Fibroblast of skin of right biceps (primary cell): ENCODE measurements at places on chromosomes 11 and 22.
A peak's percentile ranks its signal among the peaks of the same experiment; 100 is the strongest.

GRCh38 chr11:70548976-70549375 lies 150.6 kb downstream of the CTTN start:
- no peak for DNase-seq

DNA sequence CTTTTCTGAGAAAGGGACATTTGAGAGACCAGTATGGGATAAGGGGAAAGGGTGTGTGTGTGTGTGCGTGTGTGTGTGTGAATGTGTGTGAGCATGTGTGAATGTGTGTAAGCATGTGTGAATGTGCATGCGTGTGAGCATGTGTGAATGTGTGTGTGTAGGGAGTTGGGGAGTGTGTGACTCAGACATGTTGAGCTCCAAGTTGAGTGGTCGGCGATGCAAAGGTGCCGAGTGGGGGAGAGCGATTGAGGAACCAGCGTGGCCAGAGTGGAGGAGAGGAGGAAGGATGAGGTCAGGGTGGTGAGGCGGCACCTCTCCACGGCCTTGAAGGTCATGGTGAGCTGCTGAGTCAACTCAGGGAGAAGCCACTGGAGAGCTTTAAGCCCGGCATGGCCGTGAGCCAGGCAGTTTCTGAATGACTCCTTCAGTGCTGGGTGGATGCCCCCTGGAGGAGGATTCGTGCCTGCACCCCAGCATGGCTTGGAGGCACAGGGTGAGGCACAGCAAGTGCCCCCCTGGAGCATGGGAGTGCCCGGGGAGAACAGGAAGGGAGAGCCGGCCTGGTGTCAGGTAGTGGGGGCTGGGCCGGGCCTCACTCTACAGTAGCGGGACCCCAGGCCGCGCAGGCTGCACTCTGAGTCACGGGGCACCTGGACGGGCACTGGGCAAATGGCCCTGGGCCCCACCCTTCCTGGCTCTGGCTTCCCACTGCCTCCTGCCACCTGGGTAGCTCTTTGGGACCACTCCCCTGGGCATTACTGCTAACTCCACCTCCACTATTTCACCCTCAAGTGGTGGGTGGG lies 8.2 kb upstream of the CCDC88B start:
- DNase-seq, result peak; percentile 83

DNA sequence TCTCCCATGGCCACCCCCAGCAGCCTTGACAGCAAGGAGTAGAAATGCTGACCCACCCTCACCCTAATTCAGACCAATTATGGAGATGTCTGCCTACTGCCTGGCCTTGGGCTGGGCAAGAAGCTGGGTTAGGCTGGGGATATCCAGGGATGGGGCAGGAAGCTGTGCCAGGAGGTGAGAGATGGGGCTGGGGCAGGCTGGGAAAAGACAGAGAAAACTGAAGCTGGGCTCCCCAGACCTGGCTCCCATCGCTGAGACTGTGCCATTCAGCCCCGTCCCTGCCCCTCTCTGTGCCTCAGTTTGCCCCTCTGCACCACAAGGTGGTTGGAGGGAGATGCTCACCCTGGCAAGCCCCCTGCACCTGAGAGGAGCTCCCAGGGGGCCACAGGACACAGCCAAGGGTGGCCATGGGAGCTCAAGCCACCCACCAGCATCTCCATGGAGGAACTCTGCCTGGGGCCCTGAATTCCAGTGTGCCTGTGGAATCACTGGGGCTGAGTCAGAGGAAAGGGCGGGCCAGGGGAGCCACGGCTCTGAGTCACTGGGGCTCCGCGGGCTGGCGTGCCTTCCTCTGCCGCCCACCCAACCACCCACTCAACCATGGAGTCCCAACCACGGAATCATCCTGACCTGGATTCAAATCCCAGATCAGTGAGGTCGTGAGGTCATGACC lies 6.0 kb upstream of the CARD10 start:
- DNase-seq, result peak; percentile 90

- DNase-seq, result no peak
Observed at GRCh38 chr22:28801845-28802594, 1.7 kb upstream of the XBP1 start.

- DNase-seq, result peak; percentile 10
Observed at GRCh38 chr11:121467965-121468364, 15.2 kb upstream of the SORL1-AS1 start.

DNA sequence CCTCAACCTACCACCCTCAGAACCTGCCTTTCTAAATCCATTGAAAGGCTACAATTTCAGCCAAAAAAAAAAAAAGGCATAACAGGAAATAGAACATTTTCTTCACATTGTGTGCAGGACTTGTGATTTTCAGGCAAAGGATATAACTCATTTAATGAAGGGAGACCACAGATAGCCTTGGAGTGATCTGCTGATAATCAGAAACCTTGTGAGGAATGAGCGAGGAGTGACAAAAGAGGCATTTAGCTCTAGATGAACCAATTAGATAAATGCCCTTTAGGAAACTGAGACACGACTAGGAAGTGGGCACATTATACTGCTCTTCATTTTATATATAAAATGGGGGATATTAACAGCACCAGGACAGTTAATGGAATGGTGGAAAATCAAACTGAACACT lies 216.5 kb upstream of the GRIA4 start:
- DNase-seq, result no peak

- peak; percentile 61 for DNase-seq
Observed at GRCh38 chr11:75029836-75030631, 41.3 kb downstream of the NEU3 start.

DNA sequence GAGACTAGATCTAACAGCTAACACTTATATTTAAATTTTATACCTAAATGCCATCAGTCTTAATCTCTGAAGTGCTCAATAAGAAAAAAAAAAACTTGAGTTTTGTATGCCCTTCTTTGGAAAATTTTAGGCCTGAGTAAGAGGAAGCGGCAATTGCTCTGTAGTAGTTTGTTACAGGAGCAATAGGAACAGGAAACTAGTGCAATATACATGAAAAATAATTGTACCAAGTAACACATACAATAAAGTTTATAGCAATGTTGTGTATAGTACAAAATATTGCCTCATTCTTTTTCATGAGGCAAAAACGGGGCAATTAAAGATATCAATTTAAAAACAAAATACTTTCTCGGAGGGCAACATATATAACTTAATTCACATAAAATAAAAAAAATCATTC lies 19.7 kb downstream of the OR5AK2 start:
- no peak for DNase-seq

DNA sequence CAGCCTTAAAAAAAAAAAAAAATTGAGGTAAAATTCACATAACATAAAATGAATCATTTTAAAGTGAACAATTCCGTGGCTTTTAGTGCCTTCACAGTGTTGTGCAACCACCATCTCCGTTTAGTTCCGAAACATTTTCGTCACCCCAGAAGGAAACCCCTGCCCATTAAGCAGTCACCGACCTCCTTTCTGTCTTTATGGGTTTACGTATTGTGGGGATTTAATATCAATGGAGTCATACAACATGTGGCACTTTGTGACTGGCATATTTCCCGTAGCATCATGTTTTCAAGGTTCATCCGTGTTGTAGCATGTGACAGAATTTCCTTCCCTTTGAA lies 65.5 kb downstream of the BCR start:
- DNase-seq, result peak; percentile 26

DNA sequence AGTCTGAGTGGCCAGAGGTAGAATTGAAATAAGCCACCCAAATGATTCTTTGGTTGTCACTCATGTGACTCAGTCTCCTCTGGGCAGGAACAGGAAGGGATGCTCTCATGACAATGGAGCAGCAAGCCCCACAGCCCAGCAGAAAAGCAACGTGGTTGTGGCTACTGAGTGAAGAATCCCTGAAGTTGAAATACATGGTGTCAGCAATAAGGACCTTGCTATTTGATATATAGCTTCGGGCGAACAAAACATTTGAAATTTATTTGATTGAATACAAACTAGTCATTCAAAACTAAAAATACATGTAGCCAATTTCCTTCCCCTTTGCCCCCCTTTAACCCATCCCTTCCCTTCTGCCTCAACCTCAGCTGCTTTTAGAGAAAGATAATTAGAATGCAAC lies 14.5 kb upstream of the DTX4 start:
- no peak for DNase-seq

DNA sequence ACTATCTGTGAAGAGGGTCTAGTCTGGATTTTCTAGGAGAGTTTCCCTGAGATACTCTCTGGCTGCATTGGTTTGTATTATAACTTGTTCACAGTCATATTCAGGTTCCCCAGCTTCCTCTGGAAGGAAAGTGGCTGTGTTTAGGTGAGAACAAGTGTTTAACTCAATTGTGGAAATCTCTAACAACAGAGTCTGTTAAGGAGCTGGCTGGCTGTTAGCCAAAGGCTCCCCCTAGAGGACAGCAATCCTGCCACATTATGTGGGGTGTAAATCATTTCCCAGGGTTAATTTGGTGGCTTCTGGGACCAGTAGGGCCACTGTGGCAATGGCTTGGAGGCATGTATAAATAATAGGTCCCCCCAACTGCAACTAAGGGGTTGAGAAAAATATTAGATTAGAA lies 18.4 kb downstream of the MS4A6E start:
- DNase-seq, result no peak

DNA sequence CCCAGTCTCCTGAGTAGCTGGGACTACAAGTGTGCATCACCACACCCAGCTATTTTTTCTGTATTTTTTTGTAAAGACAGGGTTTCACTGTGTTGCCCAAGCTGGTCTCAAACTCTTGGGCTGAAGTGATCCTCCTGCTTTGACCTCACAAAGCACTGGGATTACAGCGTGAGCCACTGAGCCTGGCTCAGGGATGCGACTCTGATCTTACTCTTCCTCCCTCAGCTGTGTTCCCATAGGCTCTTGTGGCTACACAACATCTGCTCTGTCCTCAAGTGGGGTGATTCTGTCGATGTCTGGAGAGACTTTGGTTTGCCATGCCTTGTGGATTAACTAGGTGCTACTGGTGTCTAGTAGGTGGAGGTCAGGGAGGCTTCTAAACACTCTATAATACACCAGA lies 127.0 kb upstream of the SERPIND1 start:
- DNase-seq, result no peak

DNA sequence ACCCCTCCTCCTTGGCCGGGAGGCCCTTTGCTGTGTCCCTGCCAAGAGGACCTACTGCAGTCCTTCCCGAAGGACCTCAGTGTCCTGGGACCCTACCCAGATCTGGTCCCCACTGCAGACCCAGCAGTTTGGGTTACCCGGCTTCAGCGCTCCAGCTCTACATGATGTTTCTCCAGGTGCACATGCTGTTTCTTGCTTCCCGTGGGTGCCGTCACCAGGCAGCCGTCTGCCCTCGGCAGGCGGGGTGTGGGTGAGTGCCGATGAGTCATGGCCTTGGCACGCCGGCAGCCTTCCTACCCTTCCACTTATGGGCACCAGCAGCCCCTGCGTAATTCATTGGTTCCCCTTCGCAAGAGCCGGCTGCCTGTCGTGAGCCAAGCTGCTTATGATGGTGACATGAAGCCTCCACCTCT lies 101.8 kb downstream of the BCR start:
- DNase-seq, result peak; percentile 8

GRCh38 chr22:32413719-32414118 lies 1.7 kb upstream of the RTCB start:
- DNase-seq, result peak; percentile 10

- DNase-seq, result no peak
Observed at GRCh38 chr11:77188633-77189491, 60.8 kb downstream of the MYO7A start.

DNA sequence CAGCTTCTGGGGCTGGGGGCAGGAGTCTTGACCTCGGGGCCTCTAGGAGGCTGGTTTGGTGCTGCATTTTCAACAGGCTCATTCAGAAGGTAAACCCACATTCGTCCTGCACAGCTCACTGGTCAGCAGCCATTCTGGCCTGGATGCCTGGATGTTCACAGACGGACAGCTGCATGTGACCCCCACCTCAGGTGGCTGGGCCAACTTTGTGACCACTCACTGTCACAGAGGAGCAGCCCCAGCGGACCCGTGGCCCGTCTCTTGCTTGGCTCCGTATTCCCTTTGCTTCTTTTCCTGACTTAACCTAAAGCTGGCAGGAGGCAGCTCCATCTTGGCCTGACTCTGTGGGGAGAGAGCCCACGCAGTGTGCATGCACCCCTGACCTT lies 8.2 kb downstream of the DGCR8 start:
- DNase-seq, result no peak

GRCh38 chr11:84691830-84692229 lies 935.3 kb downstream of the DLG2 start:
- DNase-seq, result peak; percentile 3

DNA sequence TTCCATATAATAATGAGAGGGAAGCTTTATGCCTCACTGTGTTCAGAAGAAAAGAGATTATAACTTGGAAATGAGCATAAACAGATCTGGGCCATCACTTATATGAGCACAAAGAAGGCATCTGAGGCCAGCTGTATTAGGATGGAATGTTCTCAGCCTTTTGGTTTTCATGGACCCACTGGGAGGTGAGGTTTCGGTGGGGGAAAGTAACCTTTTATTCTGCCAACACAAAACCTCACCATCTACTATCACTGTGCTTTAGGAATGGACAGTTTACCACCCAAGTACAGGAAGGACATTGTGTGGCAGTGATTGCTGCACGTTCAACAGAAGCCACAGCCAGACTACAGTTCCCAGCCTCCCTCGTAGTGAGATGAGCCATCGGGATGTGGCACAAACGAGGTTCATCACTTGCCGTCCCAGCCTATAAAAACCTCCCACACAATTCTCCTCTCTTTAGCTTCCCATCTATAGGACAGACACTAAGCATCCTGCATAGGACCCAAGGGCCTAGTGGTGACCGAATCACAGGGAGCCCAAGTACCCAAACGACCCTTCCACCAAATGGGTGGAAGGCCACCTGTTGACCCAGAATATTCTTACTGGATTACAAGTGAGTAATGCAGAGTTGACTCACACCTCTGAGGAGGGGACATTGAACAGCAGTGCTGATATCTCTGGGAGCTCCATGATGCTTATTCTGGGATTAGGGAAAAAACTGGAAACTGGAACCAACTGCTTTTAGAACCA lies 121.5 kb upstream of the RAG2 start:
- DNase-seq, result no peak
